GM12878 (cell line): ENCODE measurements at places on chromosomes 5 and 9. TPM values are rescaled to one million over a fixed set of nuclear protein-coding genes. Genes with fewer than 3 reads are reported as not detected.

CD14 gene
- 0.26 TPM in 1 of 2 replicates, not detected in the other for polyA plus RNA-seq

CNOT8 gene
- 57.1 and 61.9 TPM in 2 replicates for polyA plus RNA-seq

DNA sequence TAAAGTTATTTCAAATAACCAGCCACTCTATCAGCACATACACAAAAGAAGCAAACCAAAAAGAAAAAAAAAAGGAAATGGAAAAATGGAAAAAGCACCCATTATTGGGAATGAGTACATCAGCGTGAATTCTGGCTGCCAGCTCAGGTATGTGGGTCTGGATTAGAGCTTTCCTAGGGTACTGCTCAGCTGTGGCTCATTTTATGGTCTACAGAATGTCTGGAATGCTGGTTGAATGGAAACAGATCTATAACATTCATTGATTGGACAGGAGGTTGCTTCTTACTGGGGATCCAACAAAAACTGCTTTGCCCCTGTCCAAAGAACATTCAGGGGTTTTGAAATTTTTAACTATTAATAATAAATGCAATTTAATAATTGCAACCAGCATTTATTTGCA, 3.9 kb upstream of the CAST start:
- DNase-seq: no peak

- DNase-seq: no peak
Observed at GRCh38 chr5:30100929-30101328, 1092.6 kb upstream of the CDH6 start.

GRCh38 chr9:76585487-76586389, 126.8 kb downstream of the GCNT1 start:
- no peak for DNase-seq

DNA sequence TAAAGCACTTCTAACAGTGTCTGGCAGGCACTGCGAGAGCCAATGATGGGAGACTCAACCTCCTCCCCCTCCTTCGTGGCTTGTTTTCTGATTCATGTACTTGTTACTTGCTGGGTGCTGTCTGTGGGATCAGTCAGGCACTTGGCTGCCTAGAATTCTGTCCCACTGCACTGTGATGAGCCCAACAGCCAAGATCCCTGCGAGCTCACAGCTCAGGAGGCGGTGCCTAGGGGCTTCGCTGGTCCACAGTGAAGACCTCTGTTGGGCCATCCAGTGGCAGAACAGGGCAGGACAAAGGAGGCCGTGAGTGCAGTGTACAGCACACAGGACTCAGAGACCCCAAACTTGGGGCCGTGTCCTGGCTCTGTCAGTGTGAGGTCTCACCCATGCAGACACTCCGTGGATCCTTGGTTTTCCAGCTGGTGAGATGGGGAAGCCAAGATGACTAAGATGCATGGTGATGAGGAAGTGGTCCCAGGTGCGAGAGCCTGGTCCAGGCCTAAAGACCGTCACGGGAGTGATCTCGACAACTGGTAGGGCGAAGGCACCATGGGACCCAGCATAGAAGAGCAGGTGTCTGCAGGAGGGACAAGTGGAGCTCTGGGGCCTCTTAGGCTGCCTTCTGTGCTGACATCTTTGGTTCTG, 19.5 kb downstream of the MYMK start:
- no peak for DNase-seq

GRCh38 chr5:61919920-61920319, 386.1 kb upstream of the KIF2A start:
- DNase-seq: no peak
